ENCODE measurements at places on chromosomes 5 and 9.

DNA sequence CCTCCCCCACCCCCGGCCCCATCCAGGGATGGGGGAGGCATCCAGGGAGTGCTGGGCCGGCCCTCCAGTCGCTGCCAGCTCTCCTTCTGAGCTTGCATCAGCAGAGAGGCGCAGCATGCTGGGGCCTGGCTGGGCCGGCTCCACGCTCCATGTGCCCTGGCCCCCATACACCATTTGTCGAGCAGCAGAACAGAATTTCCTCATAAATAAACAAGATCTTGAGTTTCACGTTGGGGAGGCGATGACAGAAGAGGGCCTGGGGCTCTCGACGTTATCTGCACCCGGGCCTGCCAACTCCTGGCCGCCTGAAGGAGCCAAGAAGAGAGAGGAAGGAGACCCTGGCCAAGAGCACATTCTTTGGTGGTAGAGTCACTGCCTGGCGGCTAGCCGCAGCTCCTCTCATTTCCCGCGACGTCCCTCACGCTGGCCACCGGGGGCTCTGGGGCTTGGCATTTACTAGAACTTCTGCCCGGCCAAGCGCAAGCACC lies 177.0 kb downstream of the FGF18 start:
- no peak for DNase-seq

DNA sequence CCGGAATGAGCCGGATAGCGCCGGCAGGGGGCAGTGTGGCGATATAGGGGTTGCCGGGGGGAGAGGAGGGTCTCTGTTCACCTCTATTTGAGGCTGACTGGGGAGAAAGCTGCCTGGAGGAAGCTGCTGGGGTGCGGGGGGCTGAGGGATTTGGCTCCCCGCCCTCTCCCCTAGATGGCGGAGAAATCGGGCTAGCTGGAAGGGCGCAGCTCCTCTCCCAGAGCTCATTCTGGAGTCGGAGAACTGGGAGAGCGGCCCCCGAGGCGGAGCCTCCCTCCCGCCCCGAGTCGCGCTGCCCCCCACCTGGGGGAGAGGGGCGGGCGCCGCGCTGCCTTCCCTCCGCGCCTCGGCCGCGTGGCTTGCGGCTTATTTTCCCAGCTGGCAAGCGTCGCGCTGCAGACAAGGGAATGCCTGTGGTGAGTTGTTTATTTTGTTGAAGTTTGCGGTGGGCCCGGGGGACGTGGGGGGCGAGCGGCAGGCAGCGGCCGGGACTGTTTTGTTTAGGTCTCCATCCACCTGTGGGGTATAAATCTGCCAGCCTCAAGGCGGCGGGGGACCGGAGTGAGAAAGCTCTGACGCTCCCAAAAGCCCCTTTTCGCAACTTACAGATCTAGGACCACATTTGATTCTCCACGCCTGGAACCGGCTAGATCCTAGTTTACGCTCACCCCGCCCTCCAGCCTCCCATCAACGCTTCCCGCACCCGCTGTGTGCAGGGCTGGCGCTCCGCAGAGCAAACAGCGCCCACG lies 4.1 kb upstream of the RGMB start:
- DNase-seq, result no peak

DNA sequence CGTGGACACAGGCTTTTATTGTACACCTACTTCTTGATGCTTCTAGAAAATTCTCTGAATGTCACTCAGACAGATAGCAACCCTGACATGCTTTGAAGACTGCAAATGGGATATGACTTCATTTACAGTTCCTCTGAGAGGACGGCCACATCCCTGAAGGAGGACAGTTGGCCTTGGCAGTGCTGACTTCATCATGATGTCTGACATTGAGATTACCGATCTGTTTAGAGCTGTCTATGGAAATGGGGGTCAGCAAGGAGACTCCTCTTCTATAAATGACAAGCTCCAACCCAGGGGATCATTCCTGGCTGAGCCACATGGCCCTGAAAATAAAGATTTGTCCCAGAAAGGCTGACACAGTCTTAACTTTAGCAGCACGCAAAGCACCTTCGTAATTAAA lies 75.8 kb downstream of the NUDT12 start:
- no peak for DNase-seq

DNA sequence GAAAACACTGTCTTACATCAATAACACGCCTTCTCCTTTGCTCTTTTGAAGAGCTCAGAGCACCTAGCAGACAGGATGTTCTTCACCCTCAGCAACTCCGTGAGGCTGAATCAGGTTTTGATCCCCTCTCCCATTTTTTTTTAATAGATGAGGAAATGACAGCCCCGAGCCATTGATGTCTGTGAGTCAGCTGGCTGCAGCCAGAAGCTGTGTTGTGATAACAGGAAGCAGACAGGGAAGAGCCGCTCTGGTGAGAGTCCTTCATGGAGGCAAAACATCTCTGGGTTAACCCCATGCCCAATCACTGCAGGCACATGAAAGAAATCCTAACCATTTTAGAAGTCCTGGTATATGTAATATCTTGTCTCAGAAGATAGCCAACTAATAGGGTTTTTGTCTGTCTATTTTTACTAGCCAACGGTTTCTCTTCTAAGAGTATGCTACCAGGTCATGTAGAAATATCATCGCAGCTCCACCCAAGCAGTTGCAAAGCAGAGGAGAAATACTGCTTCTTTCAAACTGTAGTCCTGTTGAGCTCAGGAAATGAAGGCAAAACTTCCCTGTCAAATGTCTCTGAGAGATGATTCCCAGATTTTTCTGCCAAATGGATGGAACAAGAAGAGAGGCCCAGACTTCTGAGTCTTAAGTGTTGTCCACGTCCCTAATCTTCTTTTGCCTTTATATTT lies 568.9 kb downstream of the CCDC171 start:
- no peak for DNase-seq

DNA sequence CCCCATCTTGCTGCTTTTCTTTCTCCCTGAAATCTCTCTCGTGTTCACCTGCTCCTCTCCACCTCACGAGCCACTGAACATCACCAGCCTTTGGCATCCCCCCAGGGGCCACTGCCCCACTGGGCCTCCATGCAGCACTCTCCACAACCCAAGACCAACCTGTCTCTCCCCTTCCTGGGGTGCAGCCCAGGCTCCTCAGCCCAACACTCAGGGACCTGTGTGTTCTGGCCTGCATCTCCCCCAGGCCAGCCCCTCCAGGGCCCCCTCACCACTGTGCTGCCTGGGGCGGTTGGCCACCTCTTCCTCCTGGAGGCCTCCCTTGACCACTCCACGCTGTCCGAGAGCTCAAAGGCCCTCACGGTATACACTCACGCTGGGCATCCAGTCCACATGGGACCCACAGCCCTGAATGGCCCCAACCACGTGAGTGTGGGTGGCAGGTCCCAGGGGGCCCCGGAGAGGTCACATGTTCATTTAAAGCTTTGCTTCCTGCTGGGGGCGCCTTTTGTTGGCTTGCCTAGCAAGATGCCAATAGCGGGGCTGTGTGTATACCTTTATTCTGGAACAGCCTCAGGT lies 453 bp upstream of the DOK3 start:
- DNase-seq, result no peak

- DNase-seq, result no peak
These were observed 13.7 kb upstream of the ARAP3 start for GRCh38 chr5:141695627-141696215.

DNA sequence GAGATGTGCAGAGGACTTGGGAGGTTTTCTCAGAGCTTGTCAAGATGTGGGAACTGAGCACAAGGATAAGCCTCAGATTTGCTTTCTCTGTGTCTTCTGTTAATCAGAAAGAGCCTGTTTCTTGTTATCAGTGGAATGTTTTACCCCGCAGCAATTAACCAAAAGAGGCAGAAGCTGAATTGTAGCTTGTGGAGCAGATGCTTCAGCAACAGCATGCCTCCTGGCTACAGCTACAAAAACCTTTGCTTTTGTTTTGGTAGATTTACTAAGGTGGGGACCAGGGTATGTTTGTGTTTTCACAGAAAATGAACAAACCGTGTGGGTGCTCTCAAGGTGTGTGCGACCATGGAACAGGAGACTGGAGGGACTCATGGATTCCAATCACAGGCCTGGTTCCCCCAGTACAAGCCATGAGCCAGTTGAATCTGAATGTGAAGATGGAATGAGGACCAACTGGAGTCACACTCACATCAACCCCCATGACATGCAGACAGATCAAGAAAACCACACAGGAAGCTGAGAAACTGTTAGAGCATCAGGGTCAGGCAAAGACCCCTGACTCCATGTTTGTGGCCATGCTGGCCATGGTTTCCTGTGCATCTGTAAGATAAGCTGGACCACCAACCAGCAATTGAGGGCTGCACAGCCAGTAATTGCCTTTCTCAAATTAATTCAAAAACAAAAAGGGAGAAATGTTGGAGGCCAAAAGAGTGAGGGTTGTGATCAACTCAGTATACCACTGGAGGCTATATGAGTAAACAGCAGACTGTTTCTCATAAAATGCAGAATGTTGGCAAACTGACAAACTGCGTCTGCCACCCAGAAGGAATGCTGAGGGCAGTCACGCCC lies 6.9 kb downstream of the UGT3A2 start:
- DNase-seq, result no peak

- DNase-seq, result no peak
These were observed 356.4 kb upstream of the GRAMD2B start for GRCh38 chr5:126066836-126067235.

- DNase-seq, result no peak
These were observed 34.3 kb downstream of the TMOD1 start for GRCh38 chr9:97535771-97536170.

DNA sequence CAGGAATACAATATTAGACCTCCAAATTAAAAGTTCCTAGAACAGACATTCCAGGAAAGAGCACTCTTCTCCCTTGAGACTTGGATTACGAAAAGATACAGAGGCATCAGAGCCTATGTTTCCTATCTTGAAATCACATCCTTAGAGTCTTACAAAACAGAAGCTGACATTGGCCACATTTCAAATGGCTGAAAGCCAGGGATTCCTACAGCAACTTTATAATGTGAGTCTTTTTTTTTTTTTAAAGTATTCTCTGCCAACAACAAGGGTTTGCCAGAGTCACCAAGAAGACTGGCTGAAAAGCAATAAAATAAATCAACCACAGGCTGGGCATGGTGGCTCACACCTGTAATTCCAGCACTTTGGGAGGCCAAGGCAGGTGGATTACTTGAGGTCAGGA lies 63.1 kb downstream of the TRPM6 start:
- no peak for DNase-seq

GRCh38 chr5:39213447-39214207 lies 5.7 kb downstream of the FYB1 start:
- no peak for DNase-seq

DNA sequence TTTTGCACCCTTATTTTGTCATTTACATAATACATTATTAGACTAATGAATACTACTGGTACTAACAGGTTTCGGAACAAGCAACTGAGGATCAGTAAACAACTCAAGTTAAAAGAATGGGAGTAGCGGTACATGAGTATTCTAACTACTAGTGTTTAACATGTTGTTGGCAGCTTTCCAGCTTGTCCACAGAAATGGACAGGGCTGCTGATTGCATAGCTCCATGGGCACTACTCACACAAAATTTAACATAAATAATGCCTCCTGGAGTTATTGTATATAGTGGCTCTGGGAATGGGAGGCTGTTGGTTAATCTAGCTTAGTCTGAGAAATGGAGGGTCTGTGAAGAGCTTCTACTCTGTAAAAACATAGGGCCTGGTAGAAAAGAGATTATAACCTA lies 6.7 kb downstream of the NCBP1 start:
- no peak for DNase-seq

GRCh38 chr5:9054821-9055589 lies 490.9 kb downstream of the SEMA5A start:
- no peak for DNase-seq

- no peak for DNase-seq
These were observed 102.8 kb downstream of the ARL15 start for GRCh38 chr5:54207566-54207965.

- DNase-seq, result no peak
These were observed 49.6 kb upstream of the PLIN2 start for GRCh38 chr9:19176856-19177255.

- no peak for DNase-seq
These were observed 11.5 kb upstream of the AIF1L start for GRCh38 chr9:131084661-131085369.

GRCh38 chr5:63648376-63648775 lies 313.9 kb downstream of the HTR1A start:
- DNase-seq, result no peak

- no peak for DNase-seq
These were observed 52.3 kb downstream of the ACER2 start for GRCh38 chr9:19461135-19461534.

DNA sequence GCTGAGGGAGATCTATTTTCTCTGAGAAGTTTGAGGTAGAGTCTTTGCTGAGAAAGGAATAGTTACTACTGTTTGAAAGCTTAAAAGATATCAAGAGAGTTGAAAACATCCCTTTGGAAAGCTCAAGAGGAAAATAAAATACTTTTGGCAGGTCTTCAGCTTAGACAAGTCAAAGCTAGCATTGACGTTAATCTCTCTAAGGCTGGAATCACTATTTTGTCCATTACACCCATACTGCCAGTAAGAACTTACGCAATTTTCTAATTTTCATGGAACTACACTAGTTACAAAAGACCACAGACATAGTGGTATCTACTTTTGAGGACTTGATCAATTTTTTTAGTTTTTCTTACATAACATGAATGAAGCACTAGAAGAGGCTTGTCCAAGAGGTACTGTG lies 494.9 kb downstream of the PSAT1 start:
- no peak for DNase-seq

- no peak for DNase-seq
These were observed 621 bp downstream of the SEC16A start for GRCh38 chr9:136482046-136482792.

- DNase-seq, result no peak
These were observed 128.1 kb downstream of the STARD4 start for GRCh38 chr5:111384220-111384619.

DNA sequence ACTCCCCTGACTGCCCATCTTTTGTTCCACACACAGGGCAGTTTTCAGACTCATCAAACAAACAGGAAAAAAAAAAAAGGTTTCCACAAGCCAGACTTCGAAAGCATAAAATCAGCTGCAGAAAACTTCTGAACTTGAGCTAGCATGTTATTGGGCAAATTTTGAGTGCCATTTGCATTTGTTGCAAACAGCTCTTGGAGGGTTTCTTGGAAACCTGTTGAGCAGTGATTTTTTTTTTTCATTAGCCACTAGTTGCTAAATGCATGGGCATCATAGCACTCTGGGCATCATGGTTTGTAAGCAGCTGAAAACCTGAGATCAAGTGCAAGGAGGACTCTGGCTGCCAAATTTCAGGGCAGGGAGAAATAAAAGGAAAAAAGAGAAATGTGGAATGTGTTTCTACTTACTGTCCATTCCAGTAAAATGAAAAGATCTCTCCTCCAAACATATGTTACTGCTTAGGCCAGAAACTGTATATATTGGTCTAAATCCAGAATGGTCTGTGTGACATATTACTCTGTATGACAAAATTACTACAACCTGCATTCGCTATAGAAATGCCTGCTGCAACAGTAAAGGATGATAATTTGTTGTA lies 85.2 kb upstream of the SMIM23 start:
- DNase-seq, result no peak

GRCh38 chr9:99873943-99874584 lies 32.4 kb upstream of the STX17 start:
- DNase-seq, result no peak

GRCh38 chr5:170190436-170191134 lies 42.2 kb upstream of the C5orf58 start:
- DNase-seq, result no peak
